ENCODE measurements at places on chromosomes 5 and 9.

- DNase-seq = no peak
Observed at GRCh38 chr9:98903961-98904411, 39.7 kb upstream of the COL15A1 start.

DNA sequence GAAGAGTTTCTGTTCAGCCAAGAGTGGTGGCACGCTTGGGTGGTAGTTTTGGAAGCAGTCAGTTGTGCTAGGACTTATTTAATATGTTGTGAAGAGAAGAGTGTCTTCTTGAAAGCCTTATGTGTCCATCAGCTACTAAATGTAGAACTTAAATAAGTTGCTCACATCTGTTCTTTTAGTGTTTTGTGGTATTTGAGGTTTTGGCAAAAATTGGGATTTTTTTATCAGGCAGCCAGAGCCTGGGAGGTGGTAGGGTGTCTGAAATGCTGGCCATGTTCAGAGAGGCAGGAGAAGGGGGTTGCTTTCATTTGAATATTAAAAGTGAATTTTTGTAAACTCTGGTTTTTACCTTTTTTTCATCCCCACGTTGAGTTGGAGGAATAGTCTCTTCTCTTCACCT lies 24.2 kb upstream of the ZBTB34 start:
- DNase-seq = no peak

- no peak for DNase-seq
Observed at GRCh38 chr5:88672644-88673252, 210.2 kb downstream of the MEF2C start.

- no peak for DNase-seq
Observed at GRCh38 chr9:4491626-4491975, 1.3 kb downstream of the SLC1A1 start.

DNA sequence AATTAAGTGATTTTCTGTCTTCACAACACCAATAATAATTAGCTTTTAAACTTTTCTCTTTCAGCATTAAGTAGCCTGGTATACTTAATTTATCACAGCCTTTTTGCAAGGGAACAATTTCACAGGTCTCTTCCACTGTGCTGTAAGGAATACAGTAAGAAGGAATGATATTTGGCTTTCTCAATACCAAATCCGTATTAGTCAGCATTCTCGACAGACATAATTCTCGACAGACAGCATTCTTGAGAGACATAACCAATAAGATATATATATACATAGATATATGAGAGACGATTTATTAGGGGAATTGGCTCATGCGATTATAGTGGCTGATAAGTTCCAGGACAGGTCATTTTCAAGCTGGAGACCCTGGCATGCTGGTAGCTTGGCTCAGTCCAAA lies 18.0 kb downstream of the PRKAA1 start:
- no peak for DNase-seq

- DNase-seq = peak; percentile 61
Observed at GRCh38 chr9:36148311-36149051, 11.9 kb downstream of the GLIPR2 start.

- DNase-seq = no peak
Observed at GRCh38 chr9:124011460-124012301, at the start of gene LHX2. Gene LHX2, plus strand, starts transcription at chr9:124011768. Its CDS starts 581 bp downstream, at chr9:124012349.
